Naive thymus-derived CD8-positive, alpha-beta T cell (primary cell): ENCODE measurements at places on chromosomes 13 and 19. TPM values are rescaled to one million over a fixed set of nuclear protein-coding genes. Genes with fewer than 3 reads are reported as not detected.

SPHK2 gene
- 39.1 TPM for total RNA-seq

FFAR2 gene
- total RNA-seq = not detected

LILRB5 gene
- 0.22 TPM for total RNA-seq

ZNF486 gene
- total RNA-seq = 14.6 TPM

MBD3L4 gene
- total RNA-seq = not detected

ADGRE3 gene
- total RNA-seq = not detected

LGALS7B gene
- total RNA-seq = not detected

OR7A5 gene
- not detected for total RNA-seq

FGF14 gene
- not detected for total RNA-seq

MYO1F gene
- 65.0 TPM for total RNA-seq

DCLK1 gene
- not detected for total RNA-seq

ZNF93 gene
- 11.7 TPM for total RNA-seq

NCR1 gene
- 0.29 TPM for total RNA-seq

- H3K27ac ChIP-seq = no peak overlapping the region
- H3K36me3 ChIP-seq = peaks cover 7% of the 10 kb centered on the region
- H3K27me3 ChIP-seq = no peaks in the 10 kb centered on the region
- H3K4me1 ChIP-seq = no peaks in the 10 kb centered on the region
These were observed 18.1 kb downstream of the MCF2L start for GRCh38 chr13:112986946-112987681.

DNA sequence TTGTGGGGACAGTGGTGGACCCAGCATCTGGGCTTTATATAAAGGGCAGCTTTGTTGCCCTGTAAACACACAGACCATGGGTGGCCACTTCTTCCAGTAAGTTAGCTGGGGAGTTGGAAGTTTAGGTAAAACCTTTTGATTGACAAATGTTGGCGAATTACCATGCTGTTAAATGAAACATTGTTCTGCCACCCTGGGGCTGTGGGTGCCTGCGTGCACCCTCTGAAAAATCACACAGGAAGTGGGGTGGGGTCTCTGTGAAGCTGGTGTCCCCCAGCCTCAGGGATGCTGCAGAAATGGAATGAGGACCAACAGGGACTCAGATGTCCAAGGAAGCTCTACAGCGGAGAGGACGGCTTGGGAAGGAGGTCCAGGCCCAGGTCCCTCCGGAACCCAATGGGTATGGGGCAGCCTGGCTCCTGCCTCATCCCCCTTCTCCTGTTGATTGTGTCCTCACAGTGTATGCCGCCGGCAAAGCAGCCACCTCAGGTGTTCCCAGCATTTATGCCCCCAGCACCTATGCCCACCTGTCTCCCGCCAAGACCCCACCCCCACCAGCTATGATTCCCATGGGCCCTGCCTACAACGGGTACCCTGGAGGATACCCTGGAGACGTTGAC is 2.8 kb upstream of the USF2 start:
- H3K27me3 ChIP-seq = no peaks in the 10 kb centered on the region
- peak overlapping the region; percentile 93 for H3K27ac ChIP-seq
- H3K36me3 ChIP-seq = no peaks in the 10 kb centered on the region
- H3K4me1 ChIP-seq = peaks cover 47% of the 10 kb centered on the region
- peak overlapping the region; percentile 87 for H3K4me3 ChIP-seq
- no peak for DNase-seq

GRCh38 chr19:9132422-9132821 is 5.7 kb upstream of the OR7G3 start:
- no peak for DNase-seq
- no peak overlapping the region for H3K27ac ChIP-seq
- no peak overlapping the region for H3K4me3 ChIP-seq
- peaks cover 10% of the 10 kb centered on the region for H3K4me1 ChIP-seq
- H3K27me3 ChIP-seq = peaks cover 2% of the 10 kb centered on the region

DNA sequence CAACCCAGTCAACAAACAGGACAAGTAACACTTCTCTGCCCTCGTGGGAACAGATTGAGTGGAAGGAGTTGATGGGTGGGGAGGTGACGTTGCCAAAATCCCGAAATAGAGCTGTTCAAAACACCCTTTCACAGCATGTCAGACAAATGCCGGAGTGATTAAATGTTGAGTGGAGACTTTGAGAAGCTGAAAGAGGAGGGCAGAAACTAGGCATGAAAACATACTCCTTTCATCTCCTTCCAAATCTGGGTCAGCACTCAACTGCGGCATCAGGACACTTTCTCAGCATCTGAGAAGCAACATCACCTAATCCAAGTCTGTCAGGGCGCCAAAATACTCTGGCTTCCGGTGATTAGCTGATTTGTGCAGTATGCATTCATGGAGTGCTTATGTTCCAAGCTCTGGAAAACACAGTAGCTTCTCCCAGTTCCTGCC is 51.5 kb upstream of the MRI1 start:
- no peaks in the 10 kb centered on the region for H3K4me1 ChIP-seq
- no peak overlapping the region for H3K27ac ChIP-seq
- no peak for DNase-seq
- peaks cover 29% of the 10 kb centered on the region for H3K27me3 ChIP-seq
- no peaks in the 10 kb centered on the region for H3K36me3 ChIP-seq

DNA sequence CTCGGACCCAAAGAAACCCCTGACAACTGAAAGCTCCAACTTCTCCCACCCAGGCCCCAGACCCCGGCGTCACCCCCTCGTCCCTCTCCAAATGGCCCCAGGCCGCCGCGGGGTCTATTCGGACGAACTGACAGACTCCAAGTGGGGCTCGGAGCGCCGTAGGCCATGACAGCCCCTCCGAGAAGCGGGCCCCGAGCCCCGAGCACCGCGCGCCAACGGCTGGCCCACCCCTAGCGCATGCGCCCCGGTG is 360 bp downstream of the DDX39A start:
- peaks cover 44% of the 10 kb centered on the region for H3K4me1 ChIP-seq
- H3K36me3 ChIP-seq = no peaks in the 10 kb centered on the region
- H3K27me3 ChIP-seq = no peaks in the 10 kb centered on the region
- peak; percentile 83 for DNase-seq
- peak overlapping the region; percentile 100 for H3K4me3 ChIP-seq

DNA sequence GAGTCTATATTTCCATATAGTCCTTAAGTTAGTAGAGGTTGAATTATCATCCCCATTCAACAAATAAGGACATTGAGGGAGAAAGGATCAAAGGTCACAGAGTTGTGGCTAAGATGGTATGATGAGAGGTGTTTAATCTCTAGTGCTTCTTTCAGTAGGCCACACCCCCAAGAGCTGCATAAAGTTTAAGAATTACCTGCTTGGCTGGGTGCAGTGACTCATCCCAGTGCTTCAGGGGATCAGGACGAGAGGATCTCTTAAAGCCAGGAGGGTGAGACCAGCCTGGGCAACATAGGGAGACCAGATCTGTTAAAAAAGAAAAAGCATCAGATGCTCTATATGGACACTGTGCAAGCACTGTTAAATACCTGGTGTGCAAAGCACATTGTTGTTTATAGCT is 560.0 kb upstream of the KLHL1 start:
- H3K36me3 ChIP-seq = no peaks in the 10 kb centered on the region
- no peak overlapping the region for H3K4me3 ChIP-seq
- no peaks in the 10 kb centered on the region for H3K27me3 ChIP-seq
- H3K4me1 ChIP-seq = no peaks in the 10 kb centered on the region
- no peak for DNase-seq

- no peaks in the 10 kb centered on the region for H3K27me3 ChIP-seq
- DNase-seq = no peak
- H3K36me3 ChIP-seq = peaks cover 57% of the 10 kb centered on the region
- H3K4me1 ChIP-seq = peaks cover 24% of the 10 kb centered on the region
These were observed 2.0 kb downstream of the ZNF347 start for GRCh38 chr19:53156850-53157249.

DNA sequence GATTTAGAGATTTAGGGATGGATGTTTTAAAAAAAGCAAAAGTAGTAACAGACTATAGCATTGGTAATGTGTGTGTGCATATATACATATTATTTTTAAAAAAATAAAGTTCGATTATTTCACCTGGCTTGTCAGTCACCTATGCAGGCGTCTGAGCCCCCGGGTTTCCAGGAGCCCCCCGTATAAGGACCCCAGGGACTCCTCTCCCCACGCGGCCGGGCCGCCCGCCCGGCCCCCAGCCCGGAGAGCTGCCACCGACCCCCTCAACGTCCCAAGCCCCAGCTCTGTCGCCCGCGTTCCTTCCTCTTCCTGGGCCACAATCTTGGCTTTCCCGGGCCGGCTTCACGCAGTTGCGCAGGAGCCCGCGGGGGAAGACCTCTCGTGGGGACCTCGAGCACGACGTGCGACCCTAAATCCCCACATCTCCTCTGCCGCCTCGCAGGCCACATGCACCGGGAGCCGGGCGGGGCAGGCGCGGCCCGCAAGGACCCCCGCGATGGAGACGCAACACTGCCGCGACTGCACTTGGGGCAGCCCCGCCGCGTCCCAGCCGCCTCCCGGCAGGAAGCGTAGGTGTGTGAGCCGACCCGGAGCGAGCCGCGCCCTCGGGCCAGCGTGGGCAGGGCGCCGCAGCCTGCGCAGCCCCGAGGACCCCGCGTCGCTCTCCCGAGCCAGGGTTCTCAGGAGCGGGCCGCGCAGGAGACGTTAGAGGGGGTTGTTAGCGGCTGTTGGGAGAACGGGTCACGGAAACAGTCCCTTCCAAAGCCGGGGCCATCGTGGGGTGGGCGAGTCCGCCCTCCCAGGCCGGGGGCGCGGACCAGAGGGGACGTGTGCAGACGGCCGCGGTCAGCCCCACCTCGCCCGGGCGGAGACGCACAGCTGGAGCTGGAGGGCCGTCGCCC is 840 bp upstream of the CCNA1 start:
- no peak for DNase-seq
- no peaks in the 10 kb centered on the region for H3K36me3 ChIP-seq
- peaks cover 12% of the 10 kb centered on the region for H3K4me1 ChIP-seq
- no peak overlapping the region for H3K27ac ChIP-seq
- H3K4me3 ChIP-seq = peak overlapping the region; percentile 15

- no peak for DNase-seq
- no peak overlapping the region for H3K27ac ChIP-seq
- H3K36me3 ChIP-seq = no peaks in the 10 kb centered on the region
- no peaks in the 10 kb centered on the region for H3K4me1 ChIP-seq
- peaks cover 11% of the 10 kb centered on the region for H3K27me3 ChIP-seq
These were observed 59.9 kb downstream of the TBC1D4 start for GRCh38 chr13:75422028-75422427.

DNA sequence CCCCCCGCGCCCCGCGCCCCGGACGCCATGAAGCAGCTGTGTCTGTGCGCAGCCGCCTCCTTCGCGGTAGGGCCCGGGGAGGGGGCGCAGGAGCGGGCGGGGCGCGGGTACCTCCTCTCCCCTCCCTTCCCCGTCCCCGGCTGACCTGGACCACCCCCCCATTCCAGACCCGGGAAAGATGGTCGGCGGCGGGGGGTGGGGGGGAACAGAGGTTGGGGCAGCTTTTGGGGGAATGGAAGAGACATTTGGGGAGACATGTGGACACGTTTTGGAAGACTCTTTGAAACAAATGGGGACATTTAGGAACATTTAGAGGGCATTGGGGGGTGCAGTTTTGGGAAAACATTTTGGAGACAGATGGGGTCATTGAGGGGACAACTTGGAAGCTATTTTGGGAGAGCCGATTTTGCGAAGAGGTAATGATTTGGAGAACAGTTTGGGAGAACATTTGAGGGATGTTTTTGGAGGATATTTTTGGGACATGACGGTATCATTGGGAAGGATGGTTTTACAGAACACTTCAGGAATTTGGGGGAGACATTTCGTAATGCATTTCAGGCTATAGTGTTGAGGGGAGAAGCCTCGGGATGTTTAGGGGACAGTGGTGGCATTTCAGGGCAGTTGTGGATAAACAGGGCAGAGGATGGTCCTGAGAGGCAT is 16.1 kb downstream of the ANKRD24 start:
- no peak overlapping the region for H3K27ac ChIP-seq
- peaks cover 4% of the 10 kb centered on the region for H3K36me3 ChIP-seq
- DNase-seq = no peak
- H3K4me3 ChIP-seq = no peak overlapping the region
- peaks cover 51% of the 10 kb centered on the region for H3K27me3 ChIP-seq

DNA sequence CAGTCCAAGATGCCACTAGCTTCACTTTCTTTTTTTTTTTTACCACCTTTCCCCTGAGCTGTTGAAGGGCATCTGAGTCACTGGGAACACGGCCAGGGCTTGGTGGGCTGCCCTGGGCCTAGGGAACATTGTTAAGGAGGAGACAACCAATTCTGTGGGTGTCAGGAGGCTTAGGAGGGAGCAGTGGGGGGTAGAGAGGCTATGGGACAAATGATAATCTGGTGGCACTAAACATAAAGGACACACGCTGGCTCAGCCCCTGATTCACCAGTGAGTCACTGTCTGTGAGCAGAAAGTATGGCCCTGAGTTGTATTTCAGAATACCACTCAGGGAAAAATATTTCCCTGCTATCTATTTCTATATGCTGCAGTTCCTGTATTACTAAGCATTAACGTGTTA is 207.8 kb downstream of the DCLK1 start:
- peaks cover 19% of the 10 kb centered on the region for H3K27me3 ChIP-seq
- H3K4me3 ChIP-seq = no peak overlapping the region
- DNase-seq = no peak
- no peaks in the 10 kb centered on the region for H3K36me3 ChIP-seq
- H3K27ac ChIP-seq = no peak overlapping the region

DNA sequence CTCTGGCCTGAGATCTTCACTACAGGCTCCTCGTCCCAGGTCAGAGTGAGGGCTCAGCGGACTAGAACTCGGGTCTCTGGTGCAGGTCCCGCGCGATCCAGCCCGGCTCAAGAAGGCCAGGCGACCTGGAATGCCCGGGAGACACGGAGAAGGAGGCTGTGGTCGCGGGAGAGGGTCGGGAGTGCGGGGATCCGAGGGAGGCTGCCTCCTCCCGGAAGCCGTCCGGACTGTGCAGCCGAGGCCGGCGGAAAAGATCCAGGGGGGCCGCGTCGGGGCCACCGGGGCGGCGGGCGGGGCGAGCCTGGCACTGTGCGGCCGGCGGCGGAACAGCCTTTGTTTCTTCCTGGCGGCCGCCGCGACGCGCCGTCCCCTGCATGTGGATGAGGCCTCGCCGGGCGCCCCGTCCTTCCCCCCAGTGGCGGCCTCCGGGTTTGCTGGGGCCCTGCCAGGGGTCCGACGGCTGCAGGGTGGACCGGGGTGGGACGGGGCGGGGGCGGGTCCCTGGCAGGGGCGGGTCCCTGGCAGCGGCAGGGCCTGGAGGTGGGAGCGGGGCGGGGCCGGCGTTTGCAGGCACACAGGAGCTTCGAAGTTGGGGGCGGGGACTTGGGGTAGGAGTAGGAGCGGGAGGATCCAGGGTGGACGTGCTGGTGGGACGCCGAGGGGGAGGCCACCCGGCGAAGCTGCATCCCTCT is 1.0 kb upstream of the SLC7A10 start:
- H3K4me3 ChIP-seq = peak overlapping the region; percentile 76
- H3K36me3 ChIP-seq = peaks cover 12% of the 10 kb centered on the region
- no peak overlapping the region for H3K27ac ChIP-seq
- no peak for DNase-seq
- peaks cover 12% of the 10 kb centered on the region for H3K4me1 ChIP-seq
